ENCODE measurements at places on chromosomes 7 and 10.

- DNase-seq, result no peak
Measured at GRCh38 chr10:59888781-59889435, 17.4 kb downstream of the CCDC6 start.

- DNase-seq, result no peak
Measured at GRCh38 chr10:63684257-63684936, 163.2 kb downstream of the REEP3 start.

GRCh38 chr10:5988336-5988920 lies 11.1 kb upstream of the IL15RA start:
- DNase-seq, result no peak

DNA sequence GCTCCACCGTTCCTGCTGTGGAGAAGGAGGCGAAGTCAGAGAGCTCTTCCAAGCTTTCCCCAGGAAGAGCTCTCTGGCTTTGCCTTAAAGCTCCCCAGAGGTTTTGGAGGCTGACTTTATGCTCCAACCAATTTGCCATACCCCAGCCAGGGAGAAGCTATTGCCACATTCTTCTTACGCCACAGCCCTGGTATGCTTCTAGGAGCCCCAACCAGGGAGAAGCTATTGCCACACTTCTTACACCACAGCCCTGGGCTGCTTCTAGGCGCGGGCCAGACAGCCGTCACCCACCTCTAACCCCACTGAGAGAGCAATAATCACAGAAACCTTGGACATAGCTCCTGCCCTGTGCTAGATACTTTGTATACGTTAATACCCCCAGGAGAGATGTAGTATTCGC lies 951 bp downstream of the ELOVL3 start:
- DNase-seq, result no peak

DNA sequence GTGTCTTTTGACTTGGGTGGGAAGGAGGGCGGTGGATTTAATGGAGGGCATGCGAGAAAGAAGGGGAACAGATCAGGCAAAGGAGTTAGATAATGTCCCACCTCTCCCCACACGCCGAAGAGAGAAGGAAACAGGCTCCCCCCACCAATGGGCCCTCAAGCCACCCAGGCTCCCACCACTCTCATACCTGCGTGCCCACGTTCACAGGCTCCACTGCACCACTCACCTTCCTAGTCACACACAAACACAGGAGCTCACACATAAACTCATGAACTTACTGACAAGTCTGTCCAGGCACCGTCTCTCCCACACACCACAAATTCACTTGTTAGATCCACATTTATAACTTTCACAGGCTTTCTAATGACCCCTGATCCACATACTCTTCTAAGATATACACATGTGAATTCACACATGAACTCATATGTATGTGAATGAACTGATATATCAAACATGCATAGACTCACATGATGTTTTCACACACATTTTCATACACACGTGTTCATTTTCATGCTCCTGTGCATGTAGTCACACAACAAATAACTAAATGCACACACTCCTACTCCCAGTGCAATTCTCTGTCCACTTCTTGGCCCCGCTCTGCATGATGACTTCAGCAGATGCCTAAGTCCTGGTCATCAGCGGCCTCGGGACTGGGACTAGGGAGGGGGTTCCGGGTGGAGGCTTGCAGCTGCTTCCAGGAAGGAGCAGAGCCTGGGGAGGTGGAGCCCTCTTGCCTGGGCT lies 1.5 kb downstream of the LZTS2 start:
- peak; percentile 56 for DNase-seq

DNA sequence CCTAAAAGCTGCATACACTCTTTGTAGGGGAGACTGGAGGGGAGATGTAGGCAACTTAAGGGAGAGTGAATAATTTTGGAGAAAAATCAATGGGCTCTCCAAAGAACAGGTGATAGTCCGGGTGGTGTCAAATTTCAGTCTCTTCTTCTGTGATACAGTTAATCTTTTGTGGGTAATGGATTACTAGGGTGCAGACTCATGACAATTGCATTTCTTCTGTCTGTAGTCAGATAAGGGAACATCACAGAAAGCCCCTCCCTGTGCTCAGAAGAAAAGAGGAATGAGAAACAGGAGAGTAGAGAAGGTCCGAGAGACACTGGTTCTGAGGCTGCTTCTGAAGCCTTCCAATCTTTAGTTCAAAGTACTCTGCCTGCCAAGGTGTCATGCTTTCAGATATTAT lies 1140.7 kb upstream of the LRRN3 start:
- DNase-seq, result no peak

GRCh38 chr7:96654630-96655188 lies 54.9 kb downstream of the SEM1 start:
- no peak for DNase-seq

DNA sequence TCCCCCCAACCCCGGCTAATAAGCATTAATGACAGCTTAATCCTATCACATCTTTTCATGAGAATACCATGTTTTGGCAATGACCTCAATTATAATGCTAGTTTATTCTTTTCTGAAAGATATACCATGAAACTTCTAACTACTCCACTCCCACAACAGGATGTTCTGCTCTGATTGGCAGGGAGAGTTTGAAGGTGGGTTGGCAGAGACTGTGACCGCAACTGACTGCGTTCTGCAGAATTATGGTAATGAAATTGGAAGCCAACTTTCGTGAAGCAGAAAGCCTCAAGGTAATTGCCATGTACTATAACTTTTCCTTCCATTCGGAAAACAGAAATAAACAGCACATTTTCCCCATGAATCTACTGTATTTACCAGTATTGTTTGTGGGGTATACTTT lies 288.2 kb upstream of the SEMA3D start:
- no peak for DNase-seq

- DNase-seq, result no peak
Measured at GRCh38 chr10:115772606-115773005, 500.4 kb downstream of the GFRA1 start.

GRCh38 chr7:1360521-1360971 lies 98.7 kb downstream of the MICALL2 start:
- no peak for DNase-seq

DNA sequence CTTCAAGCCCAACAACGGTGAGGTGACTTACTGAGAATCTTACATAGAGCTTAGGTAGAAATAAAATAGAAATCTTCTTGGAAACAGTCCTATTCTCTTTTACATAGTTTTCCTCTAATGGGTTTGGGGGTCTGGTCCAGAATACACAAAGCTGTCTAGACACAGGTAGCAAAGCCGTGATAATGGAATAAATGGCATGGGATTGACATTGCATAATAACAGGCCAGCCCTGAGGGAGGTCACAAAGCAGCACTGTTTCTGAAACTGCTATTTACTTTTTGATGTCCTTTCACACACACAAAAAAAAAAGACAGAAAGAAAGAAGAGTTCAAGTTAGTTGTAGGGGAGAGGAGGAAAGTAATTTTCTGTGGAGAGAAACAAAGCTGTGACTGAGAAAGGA lies 364.8 kb upstream of the SORCS1 start:
- no peak for DNase-seq

GRCh38 chr10:74994854-74995253 lies 116.6 kb upstream of the SAMD8 start:
- no peak for DNase-seq

Measured in anterior cingulate cortex (tissue), 58 donors.